ENCODE measurements at places on chromosomes 2 and 18. TPM values are rescaled to one million over a fixed set of nuclear protein-coding genes. Genes with fewer than 3 reads are reported as not detected.
A peak's percentile ranks its signal among the peaks of the same experiment; 100 is the strongest.

IL36A gene
- not detected for total RNA-seq

PLCD4 gene
- total RNA-seq, result 0.26 TPM

RAX gene
- not detected for total RNA-seq

PDCD1 gene
- not detected for total RNA-seq

ELOA2 gene
- total RNA-seq, result not detected

PSD4 gene
- total RNA-seq, result 18.7 TPM

CRYGD gene
- total RNA-seq, result not detected

SERPINB7 gene
- total RNA-seq, result not detected

DNA sequence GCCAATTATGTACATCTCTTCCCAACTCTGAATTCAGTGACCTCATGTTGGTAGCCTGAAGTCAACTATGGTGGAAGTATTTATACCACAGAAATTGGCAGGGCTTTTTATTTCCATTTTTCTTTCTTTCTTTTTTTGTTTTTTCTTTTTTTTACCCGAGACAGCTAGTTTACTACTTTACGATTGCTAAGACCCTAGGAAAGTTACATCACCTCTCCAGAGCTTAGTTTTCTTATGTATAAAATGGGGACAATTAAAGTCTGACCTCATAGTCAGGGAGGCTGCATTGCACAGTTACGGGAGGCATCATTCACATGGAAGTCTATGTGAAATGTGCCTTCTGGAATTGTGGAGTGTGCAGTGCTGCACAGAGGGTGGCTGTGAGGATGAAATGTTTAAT is 194.3 kb downstream of the MTX2 start:
- no peak overlapping the region for H3K4me3 ChIP-seq
- no peak for DNase-seq
- no peaks in the 10 kb centered on the region for H3K4me1 ChIP-seq
- H3K36me3 ChIP-seq, result no peaks in the 10 kb centered on the region
- H3K27ac ChIP-seq, result no peak overlapping the region

DNA sequence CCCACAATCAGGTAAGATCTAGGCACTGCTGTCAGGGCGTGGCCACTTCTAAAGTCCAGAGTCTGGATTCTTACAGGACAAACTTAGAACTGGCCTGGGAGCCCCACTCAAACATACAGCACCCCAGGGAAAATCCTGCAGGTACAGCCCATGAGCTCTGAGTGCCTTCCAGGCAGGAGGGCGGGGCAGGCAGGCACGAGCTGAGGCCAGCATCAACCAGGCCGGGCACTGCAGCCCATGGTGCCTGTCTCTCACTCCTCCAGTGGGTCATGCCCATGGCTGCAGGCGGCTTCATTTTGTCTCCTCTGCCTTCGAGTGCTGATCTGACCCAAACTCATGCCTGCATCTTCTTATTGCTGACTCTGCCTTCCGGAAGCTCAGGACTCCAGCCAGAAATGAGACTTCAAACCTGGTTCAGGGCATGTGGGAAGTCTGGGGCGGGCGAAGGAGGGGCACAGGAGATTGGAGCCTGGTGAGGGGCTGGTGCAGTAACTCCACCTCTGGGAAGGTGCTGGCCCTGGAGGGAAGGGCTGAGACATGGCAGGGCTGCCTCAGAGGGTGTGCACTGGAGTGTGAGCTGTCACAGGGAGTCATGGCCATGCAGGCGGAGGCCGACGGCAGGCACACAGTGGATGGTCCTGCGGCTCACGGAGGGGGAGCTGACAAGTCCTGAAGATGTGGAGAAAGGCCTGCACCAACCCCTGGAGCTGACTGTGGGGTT is 40.5 kb downstream of the HS6ST1 start:
- no peak for DNase-seq
- no peak overlapping the region for H3K27ac ChIP-seq
- H3K27me3 ChIP-seq, result no peaks in the 10 kb centered on the region
- peaks cover 2% of the 10 kb centered on the region for H3K36me3 ChIP-seq

- no peaks in the 10 kb centered on the region for H3K4me1 ChIP-seq
- H3K27me3 ChIP-seq, result no peaks in the 10 kb centered on the region
- H3K27ac ChIP-seq, result no peak overlapping the region
Measured at GRCh38 chr2:234650911-234651310, 154.0 kb upstream of the ARL4C start.

- H3K4me1 ChIP-seq, result no peaks in the 10 kb centered on the region
- no peak for DNase-seq
- H3K27me3 ChIP-seq, result no peaks in the 10 kb centered on the region
- H3K36me3 ChIP-seq, result no peaks in the 10 kb centered on the region
- H3K4me3 ChIP-seq, result no peak overlapping the region
Measured at GRCh38 chr18:73714466-73714865, 433.2 kb downstream of the FBXO15 start.

- no peaks in the 10 kb centered on the region for H3K36me3 ChIP-seq
- no peaks in the 10 kb centered on the region for H3K27me3 ChIP-seq
- H3K4me3 ChIP-seq, result no peak overlapping the region
- no peak overlapping the region for H3K27ac ChIP-seq
Measured at GRCh38 chr18:13834496-13835015, 10.6 kb downstream of the MC5R start.

DNA sequence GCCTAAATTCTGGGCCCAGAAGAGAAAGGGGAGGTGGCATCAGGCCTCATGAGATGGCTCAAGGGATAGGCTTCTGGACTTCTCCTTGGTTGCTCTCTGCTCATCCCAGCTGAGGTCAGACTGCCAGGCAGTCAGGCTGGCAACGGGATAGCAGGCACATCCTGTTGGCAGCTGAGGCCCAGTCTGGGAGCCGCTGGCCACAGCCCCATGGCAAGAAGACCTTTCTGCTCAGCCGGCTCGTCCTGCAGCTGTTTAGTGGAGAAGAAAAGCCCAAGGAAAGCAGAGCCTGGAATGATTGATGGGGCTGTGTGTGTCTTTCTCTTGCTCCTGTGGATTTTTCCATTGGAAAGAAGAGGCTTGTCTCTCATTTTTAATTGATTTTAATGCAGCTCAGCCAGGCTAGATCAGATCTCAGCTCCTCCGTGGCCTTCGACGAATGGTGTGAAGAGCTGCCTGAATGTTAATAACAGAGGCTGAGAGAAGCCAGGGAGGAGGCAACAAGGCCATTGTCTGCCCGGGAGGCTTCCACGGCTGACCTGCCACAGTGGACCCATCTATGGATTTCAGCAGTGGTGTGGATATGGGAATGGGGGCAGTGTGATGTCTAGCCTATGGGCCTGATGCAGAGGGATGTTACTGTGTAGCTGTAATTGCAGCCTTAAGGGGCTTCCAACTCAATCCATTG is 99.5 kb downstream of the HS1BP3 start:
- H3K4me1 ChIP-seq, result no peaks in the 10 kb centered on the region
- H3K27me3 ChIP-seq, result no peaks in the 10 kb centered on the region
- no peak overlapping the region for H3K4me3 ChIP-seq
- no peak overlapping the region for H3K27ac ChIP-seq

DNA sequence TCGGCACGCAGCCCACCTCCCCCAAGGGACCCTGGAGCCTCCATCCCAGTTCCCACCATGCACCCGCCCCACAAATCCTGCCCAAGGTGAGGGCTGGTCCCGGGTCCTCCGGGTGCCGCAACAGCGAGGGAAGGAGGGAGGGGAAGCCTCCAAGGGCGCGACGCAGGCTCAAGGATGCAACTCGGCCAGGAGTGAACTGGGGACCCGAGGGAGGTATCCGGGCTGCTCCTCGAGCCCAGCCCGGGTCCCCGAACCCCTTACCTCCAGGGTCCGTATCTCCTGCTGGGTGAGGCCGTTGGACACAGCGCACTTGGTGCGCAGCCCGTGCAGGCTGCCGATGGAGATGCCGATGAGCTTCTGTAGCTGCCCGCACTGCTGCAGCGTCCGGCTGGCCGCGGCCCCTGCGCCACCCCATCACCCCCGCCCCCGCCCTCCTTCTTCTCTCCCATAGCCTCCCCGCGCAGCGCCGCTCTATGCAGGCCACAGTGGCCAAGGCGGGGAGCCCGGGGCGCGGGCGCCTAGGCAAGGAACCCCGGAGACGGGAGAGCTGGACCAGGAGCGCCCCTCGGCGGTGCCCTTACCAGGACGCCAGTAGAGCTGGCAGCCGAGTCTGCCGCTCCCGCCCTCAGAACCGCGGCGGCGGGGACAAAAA is 124.1 kb downstream of the ANKRD30BL start:
- peak overlapping the region; percentile 21 for H3K4me3 ChIP-seq
- no peaks in the 10 kb centered on the region for H3K27me3 ChIP-seq
- DNase-seq, result no peak
- no peak overlapping the region for H3K27ac ChIP-seq
- H3K4me1 ChIP-seq, result no peaks in the 10 kb centered on the region

DNA sequence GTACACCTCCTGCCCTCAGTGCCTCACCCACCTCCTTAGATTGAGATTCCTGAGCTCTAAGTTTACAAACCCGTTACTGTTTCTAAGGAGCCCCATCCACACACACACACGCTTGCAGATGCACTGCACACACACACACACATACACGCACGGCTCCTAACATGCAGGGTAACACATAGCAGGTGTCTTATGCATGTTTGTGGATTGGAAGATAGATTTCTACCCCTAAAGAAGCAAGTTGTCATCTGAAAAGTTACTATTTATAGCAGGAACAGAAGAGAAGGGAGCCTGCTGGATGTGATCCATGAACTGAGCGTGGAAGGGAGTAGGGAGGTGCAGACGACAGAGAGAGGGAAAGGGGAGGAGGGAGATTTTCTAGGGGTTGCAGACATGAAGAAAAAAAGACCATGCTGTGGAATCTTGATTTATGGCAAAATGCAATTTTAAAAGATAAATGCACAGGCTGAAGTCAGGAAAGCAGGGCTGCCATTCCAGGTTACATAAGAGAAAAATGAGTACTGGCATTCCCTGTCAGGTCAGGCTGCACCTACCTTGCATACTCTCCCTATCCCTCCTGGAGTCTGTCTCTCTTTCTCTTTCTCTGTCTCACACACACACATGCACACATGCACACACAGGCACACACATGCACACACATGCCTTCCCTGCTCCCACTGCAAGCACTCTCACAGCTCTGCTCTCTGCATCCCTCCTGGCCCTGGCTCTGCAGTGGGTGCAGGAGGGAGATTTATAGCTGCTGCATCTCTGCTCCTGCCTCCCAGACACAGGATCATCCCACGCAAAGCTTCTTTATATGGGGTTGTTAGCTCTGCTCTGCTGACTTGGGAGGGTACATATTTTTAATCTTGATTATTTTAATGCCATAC is 192.6 kb upstream of the MYT1L start:
- H3K27ac ChIP-seq, result no peak overlapping the region
- H3K4me3 ChIP-seq, result no peak overlapping the region
- no peaks in the 10 kb centered on the region for H3K27me3 ChIP-seq
- DNase-seq, result no peak
- H3K4me1 ChIP-seq, result no peaks in the 10 kb centered on the region

DNA sequence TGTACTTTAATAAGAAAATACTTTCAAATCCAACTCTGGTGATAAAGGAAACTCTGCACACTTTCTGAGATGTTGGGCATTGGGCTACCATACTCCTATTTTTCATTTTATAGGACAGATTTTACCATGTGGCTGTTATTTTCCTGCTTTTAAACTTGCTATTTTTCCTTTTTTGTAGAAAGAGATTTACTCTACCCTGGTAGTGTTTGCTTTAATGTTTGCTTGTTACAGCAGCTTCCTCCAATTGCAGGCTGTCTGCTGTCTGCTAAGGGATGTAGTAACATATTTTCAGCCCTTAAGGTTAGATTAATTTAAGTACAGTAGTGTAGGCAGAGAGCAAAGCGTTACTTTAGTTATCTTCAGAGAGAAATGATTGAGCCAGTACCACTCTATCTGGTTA is 38.6 kb downstream of the MARCHF7 start:
- H3K4me1 ChIP-seq, result no peaks in the 10 kb centered on the region
- H3K27me3 ChIP-seq, result no peaks in the 10 kb centered on the region
- no peak overlapping the region for H3K4me3 ChIP-seq
- peaks cover 1% of the 10 kb centered on the region for H3K36me3 ChIP-seq
- DNase-seq, result no peak

DNA sequence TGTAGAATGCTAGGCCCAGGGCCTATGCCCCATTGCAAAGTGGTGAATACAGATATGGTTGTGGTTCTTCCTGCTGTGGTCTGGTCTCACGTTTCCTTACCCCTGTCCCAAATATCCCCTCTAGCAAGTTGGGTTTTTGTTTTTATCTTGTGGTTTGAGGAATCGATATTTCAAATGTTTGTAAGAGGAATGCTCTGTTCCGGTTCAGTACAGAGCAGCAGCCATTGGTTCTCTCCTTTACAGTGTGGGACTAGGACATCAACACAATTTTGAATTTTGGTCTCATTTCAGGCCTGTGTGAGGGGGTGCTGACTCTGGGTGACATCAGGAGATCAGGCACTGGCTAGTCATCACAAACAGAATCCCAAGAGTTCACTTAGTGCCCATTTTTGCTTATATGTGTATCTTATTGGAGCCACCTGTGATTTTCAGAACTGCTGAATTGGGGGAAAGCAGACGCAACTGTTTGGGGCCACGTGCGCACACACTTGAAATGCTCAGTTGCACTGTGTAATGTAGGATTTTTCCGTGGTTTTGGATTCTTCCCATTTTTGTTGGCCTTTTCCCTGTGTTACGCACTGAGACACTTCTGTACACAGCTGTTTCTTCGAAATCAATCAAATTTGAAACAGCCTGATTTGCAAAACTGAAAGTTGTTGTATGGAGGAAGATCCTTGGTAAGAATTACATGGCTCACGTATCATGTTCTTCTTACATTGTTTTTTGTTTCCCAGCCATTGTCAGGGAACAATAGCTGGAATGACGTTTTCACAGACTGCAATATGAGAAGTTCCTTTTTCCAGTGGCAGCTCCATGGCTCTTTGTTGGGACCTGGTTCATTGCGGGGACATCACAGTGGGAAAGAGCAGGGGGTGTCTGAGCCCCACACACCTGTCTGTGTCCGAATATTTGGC is 8.6 kb downstream of the SH3BP4 start:
- H3K4me1 ChIP-seq, result peaks cover 18% of the 10 kb centered on the region
- H3K36me3 ChIP-seq, result no peaks in the 10 kb centered on the region
- no peaks in the 10 kb centered on the region for H3K27me3 ChIP-seq
- no peak overlapping the region for H3K27ac ChIP-seq
- no peak overlapping the region for H3K4me3 ChIP-seq

GRCh38 chr2:195238826-195239225 is 418.2 kb upstream of the SLC39A10 start:
- DNase-seq, result no peak
- no peaks in the 10 kb centered on the region for H3K27me3 ChIP-seq
- no peak overlapping the region for H3K27ac ChIP-seq
- H3K4me3 ChIP-seq, result no peak overlapping the region
- H3K4me1 ChIP-seq, result no peaks in the 10 kb centered on the region

- H3K4me3 ChIP-seq, result no peak overlapping the region
- no peak overlapping the region for H3K27ac ChIP-seq
- no peaks in the 10 kb centered on the region for H3K27me3 ChIP-seq
Measured at GRCh38 chr18:39480494-39481195, 1915.0 kb upstream of the CELF4 start.
